Endothelial cell (in vitro differentiated cells): ENCODE measurements at places on chromosomes 5 and 9.

DNA sequence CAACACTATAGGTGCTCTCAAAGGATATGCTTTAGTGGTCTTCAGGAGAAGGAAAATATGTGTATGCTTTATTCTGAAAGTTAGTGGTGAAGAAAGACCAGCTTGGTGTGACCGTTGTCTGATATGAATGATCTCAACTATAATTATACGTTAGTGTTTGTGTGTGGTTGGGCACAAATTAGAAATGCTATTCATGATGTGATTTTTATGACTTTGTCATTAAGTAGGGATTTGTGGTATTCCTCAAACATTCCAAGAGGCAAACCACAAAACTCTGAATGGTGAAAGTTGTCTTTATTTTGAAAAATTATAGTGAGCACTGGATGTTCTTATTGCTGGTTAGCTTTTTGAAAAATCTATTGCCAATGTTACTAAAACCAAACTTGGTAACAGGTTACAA lies 6.2 kb upstream of the F2R start:
- DNase-seq = no peak

GRCh38 chr5:55231029-55231918 lies 2.1 kb downstream of the CCNO start:
- DNase-seq = peak; percentile 40

DNA sequence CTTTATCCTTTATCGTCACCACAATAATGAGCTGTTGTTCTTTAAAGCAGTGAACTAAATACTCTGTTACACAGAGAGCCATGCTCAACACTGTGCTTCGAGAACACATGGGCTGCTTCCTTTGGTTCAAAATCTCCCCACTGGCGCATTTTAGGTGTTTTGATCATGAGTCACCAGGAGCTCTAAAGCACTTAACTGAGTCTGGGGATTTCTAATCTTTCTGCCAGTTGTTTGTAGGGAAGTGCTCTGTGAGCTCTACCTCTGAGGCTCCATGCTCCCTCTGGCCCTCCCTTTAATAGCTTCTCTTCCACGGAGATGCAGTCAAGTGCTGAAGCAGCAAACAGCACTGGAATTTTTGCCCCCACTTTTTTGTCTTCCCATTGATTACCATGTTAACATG lies 17.0 kb downstream of the ERAP2 start:
- DNase-seq = no peak

- no peak for DNase-seq
These were observed 30.6 kb downstream of the ANKHD1 start for GRCh38 chr5:140432212-140432611.

- DNase-seq = peak; percentile 49
These were observed 722 bp downstream of the CDC42SE2 start for GRCh38 chr5:131264451-131265099.

DNA sequence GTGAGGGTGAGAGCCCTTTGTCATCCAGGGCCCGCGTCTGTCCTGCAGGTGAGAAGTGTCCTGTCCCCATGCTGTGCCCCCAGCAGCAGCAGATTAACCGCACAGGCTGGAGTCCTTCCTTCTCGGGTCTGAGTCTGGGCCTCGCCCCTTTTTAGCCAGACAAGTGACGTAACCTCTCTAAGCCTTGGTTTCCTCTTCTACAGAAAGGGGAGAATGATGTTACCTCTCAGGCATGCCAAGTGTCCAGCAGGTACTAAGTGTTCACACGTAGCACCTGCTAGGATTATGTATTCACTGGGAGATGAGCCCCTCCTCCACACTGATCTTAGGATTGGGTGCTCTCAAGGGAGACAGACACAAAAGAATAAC lies 6.9 kb downstream of the NEURL1B start:
- DNase-seq = no peak

DNA sequence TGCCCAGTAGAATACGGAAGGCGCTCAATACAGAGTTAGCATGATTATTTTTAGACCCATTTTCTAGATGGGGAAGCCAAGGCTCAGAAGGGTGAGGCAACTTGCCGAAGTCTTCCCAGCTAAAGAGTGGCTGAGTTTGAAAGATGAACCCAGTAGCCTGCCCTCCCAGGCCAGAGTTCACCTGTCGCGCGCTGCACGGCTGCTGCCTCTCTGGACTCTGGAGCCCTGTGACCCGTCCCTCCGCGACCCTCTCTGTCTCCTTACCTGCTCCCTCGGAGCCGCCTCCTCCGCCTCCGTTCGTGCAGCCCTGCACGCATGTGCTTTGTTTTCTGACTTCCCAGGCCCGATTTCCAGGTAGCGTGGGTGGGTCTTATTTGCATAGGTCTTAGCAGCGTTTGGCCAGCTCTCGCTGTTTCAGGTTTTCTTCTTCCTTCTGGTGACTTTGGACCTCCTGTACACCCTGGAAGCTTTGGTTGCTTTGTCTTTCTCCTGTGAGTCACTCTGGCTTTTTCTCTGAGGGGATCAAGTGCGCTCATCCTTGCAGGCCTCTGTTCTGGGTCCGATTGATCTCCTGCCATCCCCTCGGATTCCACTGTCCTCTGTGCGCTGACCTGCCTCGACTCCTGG lies at the start of gene RNF183:
RNF183 (minus strand) TSS at position 585 of the 627 bp plus-strand sequence. CDS start 5,192 bp downstream, outside the sequence.
- no peak for DNase-seq

- no peak for DNase-seq
These were observed 51.4 kb downstream of the COL5A1 start for GRCh38 chr9:134693011-134693410.

DNA sequence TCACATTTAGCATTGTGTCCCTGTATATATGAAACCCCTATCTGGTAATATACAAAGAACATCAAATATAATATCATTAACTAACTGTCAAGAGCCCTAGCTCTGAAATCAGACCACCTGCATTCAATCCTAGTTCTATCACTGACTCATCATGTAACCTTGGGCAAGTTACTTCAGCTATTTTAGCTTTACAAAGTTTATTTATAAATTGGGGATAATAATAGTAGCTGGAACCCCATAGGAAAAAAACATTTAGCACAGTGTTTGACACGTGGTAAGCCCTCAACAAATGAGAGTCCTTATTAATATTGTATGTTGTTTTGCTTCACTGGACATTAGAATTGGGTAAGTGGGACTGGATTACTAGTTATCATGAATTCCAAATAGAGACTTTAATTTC lies 157.5 kb downstream of the EBF1 start:
- no peak for DNase-seq

- DNase-seq = no peak
These were observed 419.2 kb downstream of the PDE4D start for GRCh38 chr5:59474324-59474723.

DNA sequence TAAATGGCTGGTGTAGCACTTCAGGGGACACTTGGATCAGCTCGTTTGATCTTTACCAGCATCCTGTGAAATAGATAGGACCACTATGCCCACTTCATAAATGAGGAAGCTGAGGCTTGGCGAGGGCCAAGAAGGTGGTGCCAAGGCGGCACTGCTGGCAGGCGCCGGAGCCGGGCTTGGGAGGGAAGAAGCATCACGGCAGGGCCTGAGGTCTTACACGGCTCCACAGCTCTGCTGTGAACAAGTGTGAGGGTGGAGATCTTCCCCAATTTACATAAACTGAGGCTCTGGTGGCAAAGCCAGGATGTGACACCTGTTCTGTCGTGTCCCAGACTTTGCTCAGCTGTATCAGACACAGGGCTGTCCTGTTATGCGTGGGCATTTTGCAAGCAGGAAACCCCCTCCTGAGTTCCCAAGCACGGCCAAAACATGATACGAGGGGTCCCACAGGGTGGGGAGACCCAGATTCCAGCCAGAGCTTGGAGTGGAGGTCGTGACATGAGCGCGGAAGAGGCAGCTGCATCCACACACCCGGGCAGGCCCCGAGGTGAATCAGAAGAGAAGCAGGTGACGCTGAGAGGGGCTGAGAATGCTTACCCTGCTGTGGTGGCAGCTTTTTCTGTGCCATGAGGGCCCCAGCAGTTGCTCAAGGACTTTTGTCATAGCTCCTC lies 117.5 kb upstream of the BOD1 start:
- no peak for DNase-seq

DNA sequence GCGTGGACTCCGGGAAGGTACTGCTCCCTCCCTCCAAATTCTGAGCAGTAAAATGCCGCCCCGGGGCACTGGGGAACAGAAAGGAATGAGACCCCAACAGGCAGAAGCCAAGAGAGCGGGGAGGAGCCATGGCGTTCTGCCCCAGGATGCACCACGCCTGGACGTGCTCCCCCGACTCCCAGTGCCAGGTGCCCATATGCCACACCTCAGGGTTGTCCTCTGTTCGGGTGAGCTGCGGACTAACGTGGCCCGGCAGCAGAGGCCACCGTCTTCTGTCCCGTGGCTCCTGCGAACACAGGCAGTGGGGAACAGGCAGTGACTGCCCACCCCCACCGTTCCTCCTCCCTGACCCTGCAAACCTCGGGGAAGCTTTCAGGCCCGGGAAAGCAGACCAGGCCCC lies 4.8 kb downstream of the SURF6 start:
- no peak for DNase-seq

- DNase-seq = no peak
These were observed 282.4 kb downstream of the EFNA5 start for GRCh38 chr5:107388141-107388861.

- DNase-seq = no peak
These were observed 142.4 kb downstream of the OLFM1 start for GRCh38 chr9:135229701-135230385.

- DNase-seq = no peak
These were observed 170.6 kb downstream of the MCTP1 start for GRCh38 chr5:95114305-95114704.

GRCh38 chr5:25488119-25488518 lies 843.3 kb upstream of the CDH10 start:
- DNase-seq = no peak

DNA sequence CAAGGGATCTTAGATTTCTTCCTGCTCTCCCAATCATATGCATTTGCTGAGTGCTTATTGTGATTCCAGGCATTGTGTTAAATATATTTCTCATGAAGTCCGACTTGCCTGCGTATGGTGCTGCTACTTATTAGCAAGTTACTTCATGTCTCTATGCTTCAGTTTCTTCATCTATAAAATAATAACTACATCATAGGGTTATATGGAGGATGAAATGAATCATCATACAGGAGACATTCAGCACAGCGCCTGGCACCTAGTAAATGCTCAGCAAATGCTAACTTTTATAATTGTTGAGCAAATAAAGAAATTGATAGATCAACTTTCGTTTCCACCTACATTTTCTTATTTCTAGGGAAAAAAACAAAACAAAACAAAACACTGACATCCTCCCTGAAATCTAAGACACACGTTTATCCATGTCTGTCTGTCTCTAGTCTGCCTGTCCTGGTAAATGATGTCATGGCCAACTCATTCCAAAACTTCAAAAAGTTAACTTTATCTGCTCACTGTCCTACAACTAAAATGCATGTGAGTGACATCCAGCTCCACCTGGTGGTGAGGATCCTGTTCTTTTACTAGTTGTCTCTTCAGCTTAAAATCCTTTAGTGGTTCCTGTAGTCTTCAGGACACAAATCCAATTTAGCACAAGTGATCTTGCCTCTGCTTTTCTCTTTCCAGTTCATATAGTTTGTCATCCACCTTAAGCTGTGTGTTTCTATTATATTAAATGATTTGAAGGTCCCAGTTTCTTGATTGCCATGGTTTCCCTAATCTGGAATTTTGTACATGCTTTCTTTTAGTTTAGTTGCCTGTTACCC lies 27.7 kb downstream of the PPP3R2 start:
- peak; percentile 24 for DNase-seq

- no peak for DNase-seq
These were observed 13.9 kb downstream of the NFIB start for GRCh38 chr9:14300040-14300439.

DNA sequence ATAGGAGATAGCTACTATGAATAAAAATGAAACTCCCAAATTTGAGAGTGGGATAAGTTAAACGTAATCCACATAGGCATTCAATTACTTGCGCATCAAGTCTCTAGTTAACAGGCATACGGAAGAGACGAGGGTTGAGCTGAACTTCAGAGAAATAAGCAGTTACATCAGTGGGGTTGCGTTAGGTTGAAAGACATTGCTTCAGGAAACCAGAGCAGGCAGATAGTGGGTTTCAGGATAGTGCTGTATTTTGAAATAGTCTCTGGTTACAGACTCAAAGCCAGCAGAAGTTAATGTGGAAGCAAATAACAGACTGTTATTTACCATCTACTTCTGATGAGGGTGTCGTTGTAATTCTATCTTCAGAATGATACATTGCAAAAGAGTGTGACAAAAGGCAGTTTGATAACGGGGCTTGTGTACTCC lies 533.4 kb downstream of the PDE4D start:
- no peak for DNase-seq

DNA sequence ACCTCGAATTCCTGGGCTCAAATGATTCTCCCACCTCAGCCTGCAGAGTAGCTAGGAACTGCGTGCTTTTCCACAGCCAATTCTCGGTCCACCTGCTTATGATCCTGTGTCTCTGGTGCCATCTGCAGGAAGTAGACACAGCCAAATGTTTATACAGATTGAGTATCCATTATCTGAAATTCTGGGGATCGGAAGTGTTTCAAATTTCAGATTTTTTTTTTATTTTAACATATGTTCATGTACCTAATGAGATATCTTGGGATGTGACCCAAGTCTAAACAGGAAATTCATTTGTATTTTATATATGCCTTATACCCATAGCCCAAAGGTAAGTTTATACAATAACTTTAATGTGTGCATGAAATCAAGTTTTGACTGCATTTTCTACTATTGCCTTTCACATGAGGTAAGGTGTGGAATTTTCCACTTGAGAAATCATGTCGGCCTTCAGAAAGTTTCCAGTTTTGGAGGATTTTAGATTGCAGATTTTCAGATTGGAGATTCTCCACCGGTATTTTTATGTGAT lies 89.5 kb downstream of the ESM1 start:
- DNase-seq = peak; percentile 21

GRCh38 chr9:75893106-75893505 lies 2.6 kb downstream of the PCSK5 start:
- DNase-seq = no peak

DNA sequence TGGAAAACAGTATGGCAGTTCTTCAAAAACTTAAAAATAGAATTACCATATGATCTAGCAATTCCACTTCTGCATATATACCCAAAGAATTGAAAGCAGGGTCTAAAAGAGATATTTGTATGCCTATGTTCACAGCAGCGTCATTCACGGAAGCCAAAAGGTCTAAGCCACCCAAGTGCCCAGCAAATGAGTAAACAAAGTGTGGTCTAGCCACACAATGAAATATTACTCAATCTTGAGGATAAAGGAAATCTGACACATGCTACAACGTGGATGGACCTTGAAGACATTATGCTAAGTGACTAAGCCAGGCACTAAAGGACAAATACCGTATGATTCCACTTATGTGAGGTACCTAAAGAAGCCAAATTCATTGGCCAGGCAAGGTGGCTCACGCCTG lies 11.1 kb upstream of the MED27 start:
- DNase-seq = no peak
